8988T (cell line): ENCODE measurements at places on chromosomes 4 and X.

DNA sequence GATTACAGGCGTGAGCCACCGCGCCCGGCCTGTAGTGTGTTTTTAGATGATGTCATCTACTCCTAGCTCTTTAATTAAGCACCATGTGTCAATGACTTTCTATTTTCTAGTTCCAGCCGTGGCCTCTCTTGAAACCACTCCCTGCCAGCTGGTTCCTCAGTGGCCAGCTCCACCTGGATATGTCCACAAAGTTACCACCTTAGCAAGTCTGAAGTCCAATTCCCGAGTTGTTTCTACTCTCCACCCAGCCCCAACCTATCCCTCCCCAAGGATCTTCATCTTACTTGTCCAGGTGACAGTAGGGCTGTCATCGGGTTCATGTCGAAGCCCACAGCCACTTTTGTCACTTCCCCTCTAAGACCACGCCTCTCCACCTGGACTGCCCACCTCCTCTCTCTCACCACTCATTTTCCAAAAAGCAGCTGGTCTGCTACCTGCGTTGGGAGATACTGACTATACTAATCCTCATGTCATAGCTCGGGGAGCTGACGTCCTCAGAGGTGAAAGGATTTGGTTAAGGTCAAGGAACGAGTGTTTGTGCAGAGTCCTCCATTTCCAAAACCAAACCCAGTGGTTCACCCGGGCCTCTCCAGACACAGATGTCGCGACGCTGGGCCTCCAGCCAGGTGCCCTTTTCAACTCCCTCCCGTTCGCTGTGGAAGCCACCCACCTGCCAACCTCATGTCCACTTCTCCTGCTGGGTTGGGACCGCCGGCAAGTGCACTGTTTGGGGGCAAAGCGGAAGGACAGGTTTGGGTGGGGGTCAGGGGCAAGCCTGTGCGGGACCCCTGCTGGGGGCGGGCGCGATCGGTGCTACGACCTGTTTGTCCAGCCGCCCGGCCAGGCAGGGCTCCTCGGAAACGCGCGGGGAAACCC, 704 bp downstream of the FAM3A start:
- DNase-seq = no peak

GRCh38 chr4:125388613-125389012, 73.9 kb downstream of the FAT4 start:
- no peak for DNase-seq

DNA sequence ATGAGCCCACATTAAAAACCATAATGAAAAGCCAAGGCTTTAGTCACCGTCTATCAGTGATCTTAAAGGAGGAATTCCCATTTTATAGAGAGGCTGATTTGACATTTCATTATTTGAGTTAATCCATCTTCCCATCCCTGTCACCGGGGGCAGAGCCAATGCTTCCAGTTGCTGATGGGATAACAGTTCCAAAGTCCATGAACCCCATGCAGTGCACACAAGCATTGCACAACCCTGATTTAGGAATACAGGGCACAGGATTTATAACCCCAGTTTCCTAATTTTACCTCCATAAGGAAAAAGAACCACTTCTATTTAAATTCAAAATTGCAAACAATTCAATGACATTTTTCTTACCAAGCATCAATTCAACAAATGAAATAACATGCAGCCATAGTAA, 36.5 kb downstream of the MAOB start:
- no peak for DNase-seq

- DNase-seq = no peak
Observed at GRCh38 chr4:27685091-27685490, 824.5 kb downstream of the STIM2 start.

- DNase-seq = peak; percentile 36
Observed at GRCh38 chr4:140609548-140610425, 41.0 kb upstream of the UCP1 start.

DNA sequence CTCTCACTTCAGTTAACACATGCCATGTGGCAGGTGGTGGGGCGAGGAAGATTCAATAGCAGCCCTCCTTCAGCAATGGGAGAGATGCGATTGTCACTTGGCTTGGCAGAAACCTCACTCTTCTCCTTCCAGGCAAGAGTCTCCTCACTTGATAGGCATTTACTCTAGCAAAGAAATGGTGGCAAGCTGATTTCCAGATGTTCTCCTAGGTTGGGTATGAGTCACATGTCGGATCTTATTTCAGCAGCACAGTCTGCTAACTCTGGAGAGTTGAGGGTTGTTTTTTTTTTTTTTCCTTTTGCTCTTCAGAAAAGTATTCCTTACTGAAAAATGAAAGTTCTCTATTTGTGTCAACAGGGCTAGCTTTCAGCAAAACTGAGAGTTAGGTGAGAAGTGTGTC, 119.5 kb upstream of the CHRDL1 start:
- no peak for DNase-seq
